Mucosa of gallbladder (tissue), 1 donor: ENCODE measurements at places on chromosomes 3 and 15. TPM values are rescaled to one million over a fixed set of nuclear protein-coding genes. Genes with fewer than 3 reads are reported as not detected.

The CLSTN2 gene
- 7.1 TPM for total RNA-seq

- DNase-seq: no peak
Observed at GRCh38 chr3:27186013-27186412, 183.2 kb downstream of the NEK10 start.

The SKOR1 gene
- total RNA-seq: 0.43 TPM

- no peak for DNase-seq
Observed at GRCh38 chr15:29612096-29612495, 210.2 kb downstream of the TJP1 start.

DNA sequence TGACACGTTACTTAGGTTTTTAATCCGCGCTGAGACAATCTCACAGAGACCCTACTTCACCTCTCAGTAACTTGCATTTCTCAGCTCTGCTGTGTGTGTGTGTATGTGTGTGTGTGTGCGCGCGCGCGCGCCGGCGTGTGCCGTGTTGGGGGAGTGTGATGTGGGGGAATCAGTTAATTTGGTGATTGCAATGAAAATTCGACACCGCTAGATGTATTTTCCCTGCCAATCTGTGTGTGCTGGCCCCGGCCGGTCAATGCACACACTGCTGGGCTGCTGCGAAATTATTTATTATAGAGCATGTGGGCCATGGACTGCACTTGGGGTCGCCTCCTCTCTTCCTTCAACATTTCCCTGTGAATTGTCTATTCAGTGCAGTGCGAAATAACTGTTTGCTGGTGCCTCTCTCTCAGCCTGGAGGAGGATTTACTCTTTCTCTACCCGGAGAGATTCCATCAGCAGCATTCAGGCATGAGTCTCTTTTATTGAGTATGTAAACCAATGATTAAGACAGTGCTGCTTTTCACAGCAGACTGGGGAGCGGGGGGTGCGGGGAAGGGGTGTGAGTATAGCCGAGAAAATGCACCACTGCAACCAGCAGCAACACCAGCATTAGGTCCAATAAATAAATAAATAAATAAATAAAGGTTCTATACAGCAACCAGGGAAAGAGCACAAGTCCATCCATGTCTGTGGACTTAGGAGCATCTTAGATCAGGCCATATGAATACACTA is 2.9 kb downstream of the CADM2 start:
- no peak for DNase-seq

The SMAD6 gene
- total RNA-seq: 50.5 TPM
